ENCODE measurements at places on chromosomes 3 and 15.

DNA sequence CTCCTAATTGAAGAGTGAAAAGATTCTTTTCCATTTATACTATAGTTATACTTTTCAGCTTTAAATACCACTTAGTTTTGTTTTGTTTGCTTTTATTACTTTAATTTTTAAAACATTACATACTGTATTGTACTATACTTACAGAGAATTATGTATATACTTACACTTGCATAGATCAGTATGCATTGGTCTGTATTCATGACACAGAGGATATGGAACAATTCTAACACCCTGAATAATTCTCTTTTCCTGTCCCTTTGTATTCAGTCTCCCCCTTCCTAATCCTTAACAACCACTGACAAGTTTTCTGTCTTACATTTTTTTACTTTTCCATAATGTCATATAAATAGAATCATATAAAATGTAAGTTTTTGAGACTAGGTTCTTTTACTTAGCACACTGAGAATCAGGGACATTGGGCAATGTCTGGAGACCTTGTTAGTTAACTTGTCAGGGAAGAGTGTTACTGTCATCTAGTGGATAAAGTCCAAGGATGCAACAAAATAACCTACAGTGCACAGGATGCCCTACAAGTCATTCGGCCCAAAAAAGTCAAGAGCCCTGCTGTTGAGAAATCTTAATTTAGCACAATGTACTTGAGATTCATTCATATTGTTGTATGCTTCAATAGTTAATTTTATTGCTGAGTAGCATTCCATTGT, 95.7 kb upstream of the MCTP2 start:
- DNase-seq: no peak

DNA sequence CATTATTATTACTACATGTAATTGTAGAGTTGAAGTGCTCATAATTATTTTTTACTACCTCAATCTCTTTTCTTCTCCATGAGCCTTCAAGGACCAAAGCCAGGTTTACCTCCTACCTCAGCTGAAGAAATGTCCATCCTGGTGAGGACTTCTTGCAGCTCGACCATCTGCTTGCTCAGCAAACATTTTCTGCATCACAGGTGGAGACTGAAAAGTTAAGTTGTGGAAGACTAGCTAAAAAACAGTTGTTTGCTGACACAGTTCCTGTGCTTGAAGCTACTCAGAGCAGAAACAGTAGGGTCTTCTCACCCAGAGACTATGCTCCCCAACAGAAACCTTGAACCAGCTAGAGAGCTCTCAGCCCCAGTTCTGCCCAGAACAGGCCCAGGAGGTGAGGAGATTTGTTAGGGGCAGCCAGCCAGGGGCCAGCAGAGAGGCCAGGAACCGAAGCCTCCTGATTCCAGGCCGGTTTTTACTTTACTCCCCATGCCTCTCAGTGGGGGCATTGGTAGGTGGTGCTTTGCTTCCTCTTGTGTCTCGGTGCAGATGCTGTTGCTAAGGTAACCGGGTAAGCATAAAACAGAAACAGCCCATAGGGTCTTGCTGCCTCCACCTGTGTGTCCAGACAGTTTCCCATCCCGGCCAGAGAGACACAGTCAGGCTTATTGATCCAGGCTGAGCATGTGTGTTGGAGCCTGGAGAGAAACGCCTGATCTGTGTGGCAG, 54.9 kb downstream of the CCNL1 start:
- peak; percentile 32 for DNase-seq

DNA sequence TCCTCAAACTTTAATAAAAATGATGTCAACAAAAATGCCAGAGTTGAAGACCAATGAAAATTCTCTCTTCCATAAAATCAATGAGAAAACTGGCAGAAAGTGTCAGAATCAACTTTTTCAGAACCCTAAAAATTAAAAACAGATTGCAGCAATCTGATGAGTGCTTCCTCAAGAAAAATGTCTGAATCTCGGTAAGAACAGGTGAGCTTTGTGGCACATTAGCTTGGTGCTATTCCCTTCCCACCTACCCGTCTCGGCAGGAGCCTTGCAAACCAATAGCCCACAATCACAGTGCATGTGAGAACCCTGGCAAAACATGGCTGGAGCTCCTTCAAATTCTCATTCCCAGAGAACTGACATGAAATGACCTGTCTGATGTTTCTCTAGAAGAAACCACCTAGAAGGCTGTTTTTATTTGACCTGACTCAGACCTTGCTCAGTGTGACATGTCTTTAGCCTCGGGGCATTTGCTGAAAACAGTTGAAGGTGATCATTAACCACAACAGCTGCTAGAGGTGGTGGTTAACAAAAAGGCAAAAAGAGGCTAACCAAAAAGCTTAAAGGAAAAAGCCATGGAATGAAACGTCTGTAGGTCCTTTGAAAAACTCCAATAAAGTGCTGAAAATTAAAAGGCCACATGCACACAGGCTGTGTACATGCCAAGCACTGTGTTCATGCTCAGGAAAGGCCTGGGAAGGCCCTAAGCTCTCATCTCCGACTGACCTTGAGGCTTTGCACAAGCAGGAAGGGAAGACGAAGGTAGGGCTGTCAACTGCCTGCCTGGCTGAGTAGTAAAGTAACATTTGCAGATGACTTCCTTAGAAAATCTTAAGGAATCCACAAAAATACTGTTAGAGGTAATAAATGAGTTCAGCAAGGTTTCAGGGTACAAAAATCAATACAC, 253.0 kb upstream of the NSMCE3 start:
- DNase-seq: no peak

DNA sequence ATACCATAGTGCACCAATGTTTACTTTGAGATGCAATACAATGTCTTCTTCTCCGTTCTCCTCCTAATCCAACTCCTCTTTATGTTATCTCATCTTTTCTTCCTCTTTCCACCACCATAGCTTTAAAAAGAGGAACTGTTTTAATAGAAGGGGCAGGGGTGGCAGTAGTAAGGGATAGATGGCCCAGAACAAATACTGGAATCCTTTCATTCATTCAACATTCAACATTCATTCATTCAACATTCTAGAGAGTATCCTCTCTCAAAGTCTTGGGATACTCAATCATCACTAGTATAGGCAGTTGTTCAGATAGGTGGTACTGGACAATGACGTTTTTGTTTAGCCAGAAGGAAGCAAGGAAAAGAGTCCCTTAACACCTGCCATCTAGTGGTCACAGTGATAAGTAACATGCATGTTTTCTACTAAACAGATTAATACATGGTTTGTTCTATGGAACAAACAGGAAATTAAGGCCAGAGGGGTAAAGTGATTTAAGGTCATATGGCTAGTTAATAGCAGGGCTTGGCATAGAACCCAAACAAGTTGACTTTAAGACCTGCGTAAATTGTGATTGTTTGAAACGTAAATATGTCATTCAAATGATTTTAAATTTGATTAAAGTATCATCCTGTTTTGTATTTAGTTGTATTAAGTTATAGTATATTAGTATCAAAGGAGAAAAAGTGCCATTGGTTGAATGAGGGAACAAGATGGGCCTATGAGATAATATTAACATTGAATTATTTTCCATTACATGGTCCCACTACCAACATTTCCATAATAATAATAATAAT, 26.9 kb upstream of the EHHADH start:
- DNase-seq: peak; percentile 21

DNA sequence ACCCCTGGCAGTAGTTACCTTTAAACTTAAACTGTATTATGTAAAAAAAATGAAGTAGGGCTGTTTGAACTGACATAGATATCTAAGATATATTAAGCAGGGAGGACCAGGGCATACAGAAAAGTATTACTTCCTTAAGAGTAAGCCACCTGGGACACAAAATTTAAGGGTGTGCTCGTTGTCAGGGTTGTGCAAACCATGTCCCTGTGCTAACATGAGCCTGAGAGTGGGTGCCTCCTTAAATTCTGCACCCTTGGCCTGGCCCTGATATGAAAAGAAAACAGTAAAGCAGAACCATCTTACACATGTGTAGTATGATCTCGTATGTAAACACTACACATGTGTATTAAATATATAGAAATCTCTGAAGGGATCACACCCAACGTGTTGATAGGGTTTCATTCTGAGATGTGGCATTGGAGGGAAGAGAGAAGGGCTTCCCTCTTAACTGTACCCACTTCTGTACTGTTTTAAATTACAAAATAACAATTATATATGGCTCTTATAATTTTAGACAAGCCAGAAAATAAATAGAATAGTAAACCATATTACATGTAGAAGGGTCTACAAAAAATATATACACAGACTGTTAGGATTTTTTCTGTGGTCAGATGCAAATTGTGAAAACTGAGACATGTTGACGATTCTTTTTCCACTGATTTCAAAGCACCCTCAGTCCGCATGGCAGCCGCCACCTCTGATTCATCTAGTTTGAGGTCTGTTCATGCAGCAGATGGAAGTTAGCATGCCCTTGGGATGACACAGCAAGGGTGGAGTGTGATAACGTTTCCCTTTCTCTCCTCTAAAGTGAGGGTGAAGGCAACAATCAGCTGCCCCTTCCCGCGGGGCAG, 400.8 kb upstream of the PROK2 start:
- DNase-seq: no peak

Measured in GM12891 (cell line).